ENCODE measurements at places on chromosomes 12 and 14.

GRCh38 chr14:70651522-70651921 lies 9.8 kb downstream of the TTC9 start:
- DNase-seq: no peak

DNA sequence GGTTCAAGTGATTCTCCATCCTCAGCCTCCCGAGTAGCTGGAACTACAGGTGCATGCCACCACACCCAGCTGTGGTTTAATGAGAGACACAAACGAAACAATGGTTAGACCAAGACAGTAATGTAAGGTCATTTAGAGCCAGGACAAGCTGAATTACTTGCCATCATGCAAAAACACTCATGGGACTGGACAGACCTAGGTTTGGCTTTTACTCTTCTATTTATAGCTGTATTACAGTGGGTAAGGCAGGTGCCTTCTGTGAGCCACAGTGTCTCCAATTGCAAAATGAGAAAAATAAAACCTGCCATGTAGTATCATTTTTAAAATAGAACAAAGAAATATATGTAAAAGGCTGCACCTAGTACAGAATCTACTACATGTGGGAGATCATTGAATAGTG lies 513.2 kb downstream of the NELL2 start:
- DNase-seq: no peak

- DNase-seq: no peak
Observed at GRCh38 chr12:99959549-99960170, 25.1 kb downstream of the ANKS1B start.

GRCh38 chr12:101779200-101779599 lies 39.9 kb upstream of the SYCP3 start:
- no peak for DNase-seq

- no peak for DNase-seq
Observed at GRCh38 chr14:74438351-74438915, 12.4 kb upstream of the SYNDIG1L start.

DNA sequence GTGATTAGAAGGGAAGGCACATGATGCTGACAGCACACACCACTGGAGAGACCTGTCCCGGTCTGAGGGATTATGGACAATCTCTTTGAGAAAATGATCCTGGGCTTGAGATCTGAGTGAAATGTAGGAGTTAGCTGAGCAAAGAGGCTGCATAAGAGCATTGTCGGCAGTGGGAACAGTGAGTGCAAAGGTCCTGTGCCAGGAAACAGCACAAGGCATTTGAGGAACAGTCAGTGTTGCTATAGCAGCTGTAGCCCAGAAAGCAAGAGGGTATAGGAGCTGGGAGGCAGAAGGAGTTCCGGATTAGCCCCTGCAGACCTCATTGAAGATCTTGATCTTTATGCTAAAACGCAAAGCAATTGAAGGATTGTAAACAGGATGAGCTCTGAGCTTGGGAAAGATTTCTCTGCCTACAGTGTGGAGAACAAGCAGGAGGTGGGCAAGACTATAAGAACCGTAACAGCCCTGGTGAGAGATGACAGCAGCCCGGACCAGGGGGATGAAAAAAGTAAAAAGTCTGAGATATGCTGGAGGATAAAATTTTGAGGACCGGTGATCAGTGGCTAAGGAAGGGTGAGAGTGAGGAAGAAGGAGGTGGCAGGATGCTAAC lies 28.5 kb downstream of the CFL2 start:
- DNase-seq: no peak

DNA sequence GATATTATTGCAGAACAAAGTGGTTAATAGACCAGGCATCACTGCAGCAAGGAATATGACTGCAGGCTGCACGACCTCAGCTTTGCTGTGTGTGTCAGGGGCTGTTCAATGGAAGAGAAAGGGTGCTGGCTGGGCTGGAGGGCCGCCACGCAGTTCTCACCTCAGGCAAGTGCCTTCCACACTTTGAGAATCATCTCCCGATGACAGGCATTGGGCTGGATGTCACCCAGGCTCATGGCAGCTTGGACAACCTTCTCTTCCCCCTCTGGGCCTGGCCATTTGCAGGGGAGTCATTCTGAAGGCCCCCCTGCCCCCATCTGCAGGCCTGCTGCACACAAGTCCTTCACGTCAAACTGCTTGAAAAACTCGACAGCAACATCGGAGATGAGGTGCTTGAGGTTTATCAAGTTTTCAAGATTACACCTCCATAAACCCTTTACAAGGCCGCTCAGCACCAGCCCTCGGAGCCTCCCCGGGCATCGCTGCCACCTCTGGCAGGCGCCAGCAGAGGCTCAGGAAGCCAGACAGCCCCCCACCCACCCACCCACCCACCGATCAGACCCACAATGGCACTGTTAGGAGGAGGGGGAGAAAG lies 165.9 kb upstream of the GSC start:
- no peak for DNase-seq

GRCh38 chr12:44287545-44287944 lies 451.7 kb downstream of the TMEM117 start:
- DNase-seq: no peak

DNA sequence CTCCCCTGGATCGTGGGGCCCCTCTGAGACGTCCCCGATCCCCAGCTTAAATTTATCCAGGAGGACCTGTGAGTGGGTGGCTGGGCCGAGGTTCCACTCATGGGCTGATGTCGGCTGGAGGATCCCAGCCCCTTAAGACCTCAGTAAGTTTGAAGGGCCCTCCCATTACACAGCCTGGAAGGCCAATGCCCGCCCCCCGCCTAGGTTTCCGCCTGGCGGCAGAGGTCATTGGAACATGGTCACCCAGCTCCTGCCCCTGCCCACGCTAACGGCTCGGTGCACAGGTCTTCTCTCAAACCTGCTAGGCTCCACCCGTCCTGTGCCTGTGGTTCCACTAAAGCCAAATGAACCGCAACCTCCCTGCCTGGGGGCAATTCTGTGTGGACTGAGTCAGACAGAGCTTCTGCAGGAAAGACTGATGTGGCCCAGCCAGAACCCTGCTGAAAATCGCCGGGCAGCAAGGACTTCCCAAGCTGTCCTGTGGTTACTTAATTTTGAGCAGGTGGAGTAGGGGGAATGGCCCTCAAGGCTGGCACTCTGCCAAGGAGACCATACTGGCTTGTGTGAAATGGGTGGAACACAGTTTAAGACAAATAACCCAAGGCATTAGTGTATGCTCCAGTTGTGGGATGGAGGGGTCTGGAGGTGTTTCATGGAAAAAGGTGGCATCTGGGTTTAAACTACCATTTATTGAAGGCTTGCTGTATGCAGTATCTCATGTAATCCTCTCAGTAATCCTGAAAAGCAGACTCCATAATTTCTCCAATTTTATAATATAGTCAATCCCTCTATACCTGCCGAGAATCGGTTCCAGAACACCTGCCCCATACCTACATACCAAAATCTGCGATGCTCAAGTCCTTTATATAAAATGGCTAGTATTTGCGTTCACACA lies 903 bp upstream of the NT5DC3 start:
- no peak for DNase-seq

DNA sequence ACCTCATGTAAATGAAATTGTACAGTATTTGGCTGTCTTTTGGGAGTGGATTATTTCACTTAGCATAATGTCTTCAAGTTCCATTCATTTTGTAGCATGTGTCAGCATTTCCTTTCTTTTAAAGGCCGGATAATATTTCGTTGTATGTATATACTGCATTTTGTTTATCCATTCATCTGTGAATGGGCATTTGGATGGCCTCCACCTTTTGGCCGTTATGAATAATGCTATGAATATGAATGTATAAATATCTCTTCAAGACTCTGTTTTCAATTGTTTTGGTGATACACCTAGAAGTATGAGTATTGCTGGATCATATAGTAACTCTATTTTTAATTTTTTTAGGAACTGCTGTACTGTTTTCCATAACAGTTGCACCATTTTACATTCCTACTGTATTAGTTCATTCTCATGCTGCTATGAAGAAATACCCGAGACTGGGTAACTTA lies 164.9 kb downstream of the DYRK2 start:
- no peak for DNase-seq

DNA sequence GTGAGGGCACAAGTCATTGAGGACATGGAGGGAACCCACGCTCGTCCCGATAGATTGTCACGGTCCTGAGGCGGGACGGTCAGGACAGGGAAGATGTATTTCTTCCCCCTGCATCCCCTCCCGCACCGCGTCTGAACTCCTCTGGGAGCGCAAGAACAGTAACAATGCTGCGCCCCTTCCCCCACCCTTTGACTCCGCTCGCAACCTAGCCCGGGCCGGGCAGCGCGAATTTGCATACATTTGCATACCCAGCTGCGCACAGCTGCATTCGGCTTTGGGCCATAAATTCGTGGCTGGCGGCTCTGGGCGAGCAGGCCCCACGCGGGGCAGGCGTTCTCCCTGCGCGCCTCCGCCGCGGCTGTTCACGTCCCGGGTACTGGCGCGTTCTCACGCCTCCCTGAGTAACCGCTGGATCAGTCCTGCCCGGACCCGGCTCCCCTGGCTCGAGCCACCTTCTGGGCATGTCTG lies 29.0 kb upstream of the SMUG1 start:
- no peak for DNase-seq

GRCh38 chr12:66196806-66197205 lies 7.8 kb downstream of the IRAK3 start:
- no peak for DNase-seq

DNA sequence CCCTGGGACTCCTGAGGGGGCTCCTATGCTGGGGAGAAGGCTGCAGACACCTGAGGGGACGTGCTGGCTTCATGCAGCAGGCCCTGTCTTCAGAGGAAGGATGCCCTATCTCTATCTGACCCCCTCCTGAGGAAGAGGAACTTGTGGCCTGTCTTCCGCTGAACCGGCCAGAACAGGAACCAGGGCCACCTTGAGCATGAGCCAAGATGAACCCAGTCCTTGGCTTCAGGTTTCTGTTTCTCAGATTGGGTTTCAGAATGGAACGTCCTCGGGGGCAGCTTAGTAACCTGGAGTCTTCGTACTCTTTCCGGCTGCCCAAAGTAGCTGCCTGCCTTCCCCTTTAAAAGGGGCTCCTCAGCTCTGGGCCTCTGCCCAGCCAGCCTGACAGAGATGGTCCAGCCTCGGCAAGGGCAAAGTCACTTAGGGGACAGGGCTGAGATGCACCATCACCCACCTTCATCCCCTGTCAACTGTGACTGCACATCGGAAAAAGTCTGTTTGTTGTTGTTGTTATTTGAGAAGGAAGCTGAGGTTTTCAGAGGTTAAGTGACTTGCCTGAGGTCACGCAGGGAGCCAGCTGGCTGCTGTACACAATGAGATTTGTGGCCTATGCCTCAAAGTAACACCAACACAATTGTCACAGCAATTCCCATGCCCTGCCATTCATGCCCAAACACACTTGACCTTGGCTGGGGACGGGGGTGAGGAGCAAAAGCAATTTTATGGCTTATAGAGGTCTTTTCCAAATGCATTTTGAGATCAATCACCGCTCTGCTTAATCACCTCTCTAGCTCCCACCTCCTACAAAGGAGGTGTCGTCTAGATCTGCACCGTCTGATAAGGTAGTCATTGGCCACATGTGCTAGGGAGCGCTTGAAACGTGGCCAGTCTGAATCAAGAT lies 13.4 kb downstream of the ASB2 start:
- no peak for DNase-seq

GRCh38 chr14:78512021-78512420 lies 341.8 kb downstream of the NRXN3 start:
- DNase-seq: no peak

DNA sequence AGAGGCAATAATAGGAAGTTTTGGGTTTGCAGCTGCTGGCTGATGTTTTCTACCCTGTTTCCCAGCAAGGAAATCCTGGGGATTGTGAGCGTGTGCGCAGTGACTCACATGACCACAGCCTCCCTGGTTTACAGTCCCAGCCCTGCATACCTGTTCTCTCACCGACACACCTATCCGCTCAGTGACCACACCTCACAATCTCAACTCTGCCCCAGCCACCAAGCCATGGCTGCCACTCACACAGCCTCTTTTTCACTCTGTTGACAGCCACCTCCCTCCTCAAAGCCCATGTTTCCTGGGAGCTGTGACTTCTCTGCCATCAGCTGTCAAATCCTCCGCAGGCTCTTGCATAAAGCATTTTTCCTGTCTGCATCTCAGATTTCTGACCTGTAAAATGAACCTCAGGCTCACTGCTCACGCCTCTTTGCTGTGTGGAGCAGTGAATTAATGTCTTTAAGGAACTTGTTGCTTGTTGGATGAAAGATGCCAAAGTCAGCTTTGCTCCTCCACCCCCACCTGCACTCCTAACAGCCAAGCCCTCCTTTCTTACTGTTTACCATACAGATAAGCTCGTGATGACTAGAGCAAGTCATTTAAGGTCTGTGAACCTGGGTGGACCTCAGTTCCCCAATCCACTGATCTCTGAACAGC lies 43.5 kb downstream of the B4GALNT3 start:
- DNase-seq: no peak

- DNase-seq: no peak
Observed at GRCh38 chr12:132148368-132149045, 4.2 kb downstream of the NOC4L start.

GRCh38 chr12:91978143-91978542 lies 167.5 kb downstream of the BTG1 start:
- DNase-seq: no peak

DNA sequence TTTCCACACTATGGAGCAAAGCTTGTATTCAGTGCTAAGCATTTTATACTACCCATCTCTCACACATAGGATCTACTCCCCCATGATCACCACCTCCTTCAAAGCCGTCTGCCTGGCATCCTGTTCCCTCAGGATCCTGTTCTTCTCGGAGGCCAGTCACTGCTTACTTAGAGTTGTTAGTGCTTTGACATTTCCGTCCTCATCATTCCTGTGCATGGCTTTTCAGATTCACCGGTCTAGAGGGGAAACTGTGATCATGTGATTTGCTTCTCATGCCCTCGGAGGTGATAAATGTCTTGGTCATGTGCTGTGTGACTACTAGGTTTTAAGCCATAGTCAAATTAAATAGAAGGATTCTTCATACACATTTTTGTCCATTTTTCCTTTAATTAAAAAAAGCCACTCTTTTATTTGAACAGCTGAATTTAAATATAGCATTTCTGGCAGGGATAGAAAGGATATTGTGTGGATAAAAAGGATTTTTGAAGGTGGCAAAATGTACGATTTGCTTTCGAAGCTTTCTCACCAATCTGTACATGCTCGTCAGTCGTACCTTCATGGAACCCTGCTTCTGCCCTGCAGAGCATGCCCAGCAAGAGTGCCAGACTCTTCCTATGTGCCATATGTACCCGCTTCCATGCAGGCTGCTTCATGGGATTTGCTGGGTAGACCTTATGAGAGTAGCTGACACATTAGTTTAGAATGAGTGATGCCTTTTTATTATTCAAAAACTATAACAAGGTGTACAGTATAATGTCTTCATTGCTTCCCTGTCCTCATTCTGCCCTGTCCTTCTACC lies 53.3 kb downstream of the BMAL2 start:
- no peak for DNase-seq

DNA sequence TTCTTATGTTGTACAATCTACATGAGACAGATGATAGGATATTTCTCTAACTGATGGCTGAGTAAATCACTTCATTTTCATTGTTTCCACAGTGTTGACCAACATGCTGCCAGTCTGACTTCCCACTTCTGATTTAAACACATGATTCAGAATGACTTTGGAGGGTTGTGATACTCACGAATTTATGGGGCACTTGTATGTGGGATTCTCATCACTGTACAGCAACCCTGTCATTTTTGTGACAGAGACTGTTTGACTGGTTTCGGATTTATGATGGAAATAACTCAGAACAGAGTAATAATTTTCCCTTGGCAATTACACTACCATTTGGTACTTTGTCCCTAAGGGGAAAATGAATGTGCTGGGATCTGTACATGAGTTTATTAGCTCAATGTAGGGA lies 333.8 kb downstream of the TRHDE start:
- no peak for DNase-seq
